Psoas muscle (tissue), 8 donors: ENCODE measurements at places on chromosomes 1 and 21. TPM values are rescaled to one million over a fixed set of nuclear protein-coding genes. Genes with fewer than 3 reads are reported as not detected.

- DNase-seq, result no peak
Observed at GRCh38 chr21:14405225-14405624, 22.3 kb upstream of the HSPA13 start.

DNA sequence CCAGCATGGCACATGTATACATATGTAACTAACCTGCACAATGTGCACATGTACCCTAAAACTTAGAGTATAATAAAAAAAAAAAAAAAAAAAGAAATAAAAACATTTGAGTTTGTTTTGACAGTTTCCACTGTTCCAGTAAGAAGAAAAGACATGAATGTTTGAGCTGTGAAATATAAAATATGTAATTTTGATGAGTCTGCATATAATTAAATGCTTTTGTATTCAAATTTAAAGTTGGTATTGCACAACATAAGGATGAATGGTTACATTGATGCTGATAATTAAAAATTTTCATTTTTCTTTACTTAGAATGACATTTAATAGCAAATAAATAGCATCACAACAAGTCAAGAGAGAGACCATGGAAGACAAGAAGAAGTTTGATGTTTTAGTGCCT is 212.0 kb upstream of the RRP15 start:
- DNase-seq, result no peak

OVAAL gene
- total RNA-seq, result not detected

DNA sequence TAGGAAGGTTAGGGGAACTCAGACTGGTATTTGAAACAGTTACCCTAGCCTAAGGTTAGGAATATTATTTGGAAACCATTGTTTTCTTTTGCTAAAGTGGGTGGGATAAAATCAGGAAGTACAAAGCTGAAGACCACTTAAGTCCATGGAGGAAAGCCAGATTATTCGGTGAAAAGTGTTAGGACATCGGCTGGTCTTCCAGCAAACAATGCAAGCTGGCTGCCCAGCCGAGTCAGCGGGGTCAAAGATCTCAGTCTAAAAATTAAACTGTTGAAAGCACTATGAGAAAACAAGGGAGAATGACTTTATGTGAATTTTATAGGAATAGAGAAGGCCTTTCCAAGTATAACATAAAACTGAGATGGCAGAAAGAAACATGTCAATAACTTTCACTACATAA is 231.7 kb downstream of the KCNJ6 start:
- DNase-seq, result no peak

DNA sequence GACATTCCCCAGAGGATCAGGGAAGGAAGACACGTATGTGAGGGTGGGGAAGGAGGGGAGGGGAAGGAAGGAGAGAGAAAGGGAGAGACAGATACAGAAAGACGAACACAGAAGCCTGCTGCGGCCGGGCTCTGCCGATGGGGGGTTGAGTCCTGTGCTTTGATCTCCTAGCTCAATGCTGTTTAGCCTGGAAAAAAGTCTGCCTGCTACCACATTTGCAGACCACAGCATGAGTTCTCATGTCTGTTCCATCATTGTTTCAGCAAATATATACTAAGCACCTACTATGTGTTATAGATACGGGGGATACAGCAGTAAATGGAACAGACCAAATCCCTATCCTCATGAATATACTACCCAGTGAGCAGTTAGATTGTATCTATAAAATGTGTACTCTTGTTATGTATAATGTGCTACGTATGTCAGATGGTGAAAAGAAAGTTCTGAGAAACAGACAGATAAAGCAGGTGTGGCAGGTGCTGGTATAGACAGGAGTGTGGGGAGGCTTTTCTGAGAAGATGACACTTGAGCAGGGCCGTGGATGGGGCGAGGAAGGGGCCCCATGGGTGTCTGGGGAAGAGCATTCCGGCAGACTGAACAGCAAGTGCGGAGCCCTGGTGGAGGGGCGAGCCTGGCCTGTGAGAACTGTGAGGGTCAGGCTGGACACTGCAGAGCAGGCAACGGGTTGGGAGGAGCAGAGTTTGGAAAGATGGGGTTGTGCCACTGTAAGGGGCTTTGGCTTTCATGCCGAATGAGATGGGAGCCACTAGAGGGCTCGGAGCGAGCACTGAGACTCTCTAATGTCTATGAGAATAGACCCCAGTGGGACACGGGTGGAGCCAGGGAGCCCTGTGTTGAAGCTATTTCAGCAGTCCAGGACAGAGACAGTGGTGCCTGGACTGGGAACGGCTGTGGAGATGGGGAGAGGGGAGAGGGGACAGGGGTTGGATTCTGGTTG is 34.1 kb downstream of the KIAA1614 start:
- peak; percentile 12 for DNase-seq

- no peak for DNase-seq
Observed at GRCh38 chr1:33572387-33572786, 99.9 kb downstream of the ZSCAN20 start.

DNA sequence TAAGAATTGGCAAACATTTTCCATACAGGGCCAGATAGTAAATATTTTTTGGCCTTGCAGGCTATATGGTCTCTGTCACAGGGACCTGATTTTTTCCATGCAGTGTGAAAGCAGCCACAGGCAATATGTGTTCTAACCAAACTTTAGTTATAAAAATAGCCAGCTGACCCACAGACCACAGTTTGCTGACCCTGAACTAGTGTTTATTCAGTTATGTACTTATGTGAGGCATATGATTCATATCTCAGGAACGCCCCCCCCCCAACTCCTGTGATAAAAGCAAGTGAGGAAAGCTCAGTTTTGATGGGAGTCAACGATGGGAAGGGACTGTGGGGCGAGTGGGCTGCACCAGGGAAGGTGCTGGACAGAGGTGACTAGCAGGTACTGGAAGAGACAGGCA is 80.1 kb downstream of the HMGB4 start:
- no peak for DNase-seq

DNA sequence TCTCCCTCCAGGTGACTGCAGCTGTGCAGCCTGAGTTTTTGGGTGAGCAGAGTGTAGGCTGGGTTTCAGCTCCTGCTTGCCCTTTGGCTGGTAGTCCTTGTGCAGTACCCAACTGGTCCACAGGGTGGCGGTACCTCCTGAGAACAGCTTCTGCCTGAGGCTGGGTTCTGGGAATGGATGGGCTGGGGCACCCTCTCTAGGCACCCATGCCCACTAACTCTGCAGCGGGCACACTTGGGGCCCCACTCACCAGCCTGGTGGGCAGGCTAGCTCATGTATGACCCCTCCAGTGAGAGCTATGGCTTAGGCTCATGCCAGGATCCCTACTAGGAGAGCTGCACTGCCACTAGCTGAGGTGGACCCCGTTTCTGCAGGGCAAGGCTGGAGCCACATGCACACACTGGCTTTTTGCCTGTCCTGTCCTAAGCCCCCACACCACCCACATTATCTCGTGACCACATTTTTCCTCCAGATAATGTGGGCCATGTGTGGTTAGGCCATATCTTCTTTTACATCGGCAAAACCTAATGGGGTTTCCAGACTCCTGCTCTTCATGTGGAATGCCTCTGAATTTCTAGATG is 15.5 kb upstream of the GSTM4 start:
- DNase-seq, result peak; percentile 92

CHI3L1 gene
- 3.8 TPM for total RNA-seq

DNA sequence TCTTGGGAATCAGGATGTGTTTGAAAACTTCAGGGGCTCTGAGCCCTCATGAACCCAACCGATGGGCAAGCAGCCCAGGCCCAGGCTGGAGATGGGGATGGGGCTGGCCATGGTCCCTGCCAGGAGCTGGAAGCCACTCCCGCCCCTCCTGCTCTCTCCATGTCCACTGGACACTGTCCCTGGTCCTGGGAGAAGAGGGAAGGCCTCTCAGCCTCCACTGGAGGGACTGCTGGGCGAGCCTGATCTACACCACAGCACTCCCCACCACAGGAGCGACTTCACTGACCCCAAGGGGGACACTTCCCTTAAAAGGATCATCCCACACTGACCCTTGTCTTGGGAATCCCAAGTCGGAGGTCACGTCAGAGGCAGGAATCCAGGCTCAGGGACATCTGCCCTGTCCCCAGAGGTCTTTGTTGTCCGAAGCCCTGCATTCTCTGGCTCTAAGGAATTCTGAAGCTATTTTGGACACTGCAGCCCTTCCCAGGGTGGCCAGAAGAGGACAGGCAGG is 16.9 kb upstream of the COL18A1 start:
- DNase-seq, result peak; percentile 21

FAM72A gene
- total RNA-seq, result 0.91 TPM

GRCh38 chr1:147252540-147252939 is 10.1 kb downstream of the CHD1L start:
- no peak for DNase-seq

KIRREL1 gene
- 7.1 TPM for total RNA-seq

- DNase-seq, result no peak
Observed at GRCh38 chr1:174748586-174748985, 251.2 kb upstream of the CACYBP start.

DNA sequence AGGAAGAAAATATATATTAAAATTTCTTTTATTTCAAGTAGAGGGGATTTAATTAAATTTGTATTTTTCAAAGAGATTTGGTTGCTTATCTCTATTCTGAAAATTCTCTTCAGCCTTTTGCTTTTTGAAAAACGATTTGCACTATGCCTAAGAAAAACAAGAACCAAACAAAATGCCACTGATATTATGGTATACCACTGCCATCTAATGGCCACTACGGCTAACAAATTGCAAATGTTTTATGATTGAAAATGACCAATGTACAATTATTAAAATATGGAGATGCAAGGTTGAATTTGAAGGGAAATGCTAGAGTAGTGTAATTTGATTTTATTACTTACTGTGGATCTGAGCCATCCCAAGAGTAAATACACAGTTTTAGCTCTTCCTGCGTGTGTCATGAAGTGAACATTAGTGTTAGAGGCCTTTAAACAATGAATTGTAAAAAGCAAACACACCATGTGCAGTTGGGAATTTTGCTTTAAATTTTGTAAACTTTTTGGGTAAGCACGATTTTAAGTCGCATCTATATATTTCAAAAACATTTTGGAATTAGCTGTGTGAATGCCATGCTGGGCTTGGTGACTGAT is 137.4 kb upstream of the USP25 start:
- DNase-seq, result no peak

SLAMF1 gene
- total RNA-seq, result 0.08 TPM

DNA sequence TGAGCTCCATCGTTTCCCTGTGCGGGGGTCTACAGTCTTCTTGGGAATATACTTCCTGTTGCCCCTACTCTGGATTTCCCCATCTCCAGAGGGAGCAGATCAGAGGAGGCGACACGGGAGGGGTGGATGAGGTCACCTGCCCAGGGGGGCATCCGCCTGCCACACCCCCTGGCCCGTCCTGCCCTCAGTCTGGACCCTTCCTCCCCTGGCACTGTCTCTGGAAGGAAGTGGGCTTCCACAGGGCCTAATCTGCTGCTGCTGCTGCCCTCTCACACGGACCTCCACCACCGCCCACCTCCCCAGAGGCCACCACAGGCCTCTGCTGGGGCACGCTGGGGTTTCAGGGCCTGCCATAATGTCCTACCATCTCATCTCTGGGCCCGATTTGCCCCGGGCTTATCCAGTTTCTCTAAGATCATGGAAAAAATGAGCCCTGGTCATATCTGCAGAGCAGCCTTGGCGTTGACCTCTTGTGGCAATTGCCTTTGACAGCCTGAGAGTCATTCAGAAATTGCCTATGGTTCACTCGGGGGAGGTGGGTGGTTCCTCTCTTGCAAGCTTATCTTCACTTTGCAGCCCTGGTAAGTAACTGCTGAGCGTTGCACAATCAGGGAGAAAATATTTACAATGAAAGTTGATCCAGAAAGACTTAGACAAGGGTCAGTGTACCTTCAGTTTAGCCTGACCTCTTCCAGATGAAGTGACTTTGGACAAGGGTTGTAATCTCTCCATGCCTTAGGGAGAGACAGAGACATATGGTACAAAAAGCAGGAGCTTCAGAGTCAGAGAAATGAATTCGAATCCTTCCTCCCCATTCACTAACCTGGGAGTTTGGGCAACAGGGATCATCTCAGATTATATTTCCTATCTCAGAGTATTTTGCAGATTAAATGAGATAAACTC is 252.4 kb downstream of the TOMM20 start:
- DNase-seq, result no peak

DNA sequence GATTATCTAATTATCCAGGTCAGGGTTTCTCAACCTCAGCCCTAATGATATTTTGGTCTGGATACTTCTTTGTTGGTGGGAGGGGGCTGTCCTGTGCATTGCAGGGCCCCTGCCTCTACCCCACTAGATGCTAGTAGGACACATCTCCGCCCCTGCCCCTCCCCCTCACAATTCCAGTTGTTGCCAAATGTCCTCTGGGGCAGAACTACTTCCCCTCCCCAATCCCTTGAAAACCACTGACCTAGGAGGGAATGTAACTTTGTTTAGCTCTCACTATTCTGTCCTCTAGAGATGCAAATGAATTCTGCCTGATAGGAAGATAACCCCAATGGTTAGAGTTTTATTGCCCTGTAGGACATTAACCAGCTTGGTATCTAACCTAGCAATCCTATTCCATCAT is 8.1 kb downstream of the CACNA1S start:
- no peak for DNase-seq

CHODL gene
- total RNA-seq, result 0.59 TPM

DNA sequence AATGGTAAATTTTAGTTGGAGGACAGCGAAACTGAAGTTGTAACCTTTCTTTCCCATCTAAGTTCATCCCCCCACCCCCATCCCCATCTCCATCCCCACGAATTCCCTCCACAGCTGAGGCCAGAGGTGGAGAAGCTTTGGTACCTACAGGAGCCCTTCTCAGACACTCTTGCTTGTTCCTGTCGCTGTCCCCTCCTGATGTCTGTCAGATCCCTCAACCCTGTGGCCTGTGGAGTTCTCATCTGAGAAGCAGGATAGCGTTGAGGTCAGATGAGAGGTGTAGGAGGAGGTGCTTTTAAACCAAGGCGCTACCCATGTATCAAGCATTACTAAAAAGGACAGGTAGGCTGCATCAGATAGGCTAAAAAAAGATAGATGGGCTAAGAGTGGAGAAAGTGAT is 769 bp downstream of the NTPCR start:
- DNase-seq, result no peak

CFAP107 gene
- total RNA-seq, result not detected

DNA sequence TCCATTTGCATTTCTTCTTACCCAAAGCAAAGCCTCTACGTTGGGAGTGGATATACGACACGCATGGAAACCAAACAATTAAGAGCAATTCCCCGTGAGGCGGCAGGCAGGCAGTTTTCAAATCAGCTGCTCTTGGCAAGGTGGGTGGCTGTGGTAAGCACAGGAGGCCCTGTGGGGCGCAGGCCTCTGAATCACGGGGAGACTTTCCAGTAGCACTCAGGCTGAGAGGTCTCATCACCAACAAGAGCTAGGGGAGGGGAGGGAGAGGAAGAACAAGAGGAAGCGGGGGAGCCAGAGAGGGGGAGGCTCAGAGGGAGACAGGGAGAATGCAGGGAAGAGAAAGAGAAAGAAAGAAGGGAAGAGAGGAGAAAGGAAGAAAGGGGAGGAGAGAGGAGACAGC is 56.4 kb downstream of the MT1HL1 start:
- DNase-seq, result no peak

DNA sequence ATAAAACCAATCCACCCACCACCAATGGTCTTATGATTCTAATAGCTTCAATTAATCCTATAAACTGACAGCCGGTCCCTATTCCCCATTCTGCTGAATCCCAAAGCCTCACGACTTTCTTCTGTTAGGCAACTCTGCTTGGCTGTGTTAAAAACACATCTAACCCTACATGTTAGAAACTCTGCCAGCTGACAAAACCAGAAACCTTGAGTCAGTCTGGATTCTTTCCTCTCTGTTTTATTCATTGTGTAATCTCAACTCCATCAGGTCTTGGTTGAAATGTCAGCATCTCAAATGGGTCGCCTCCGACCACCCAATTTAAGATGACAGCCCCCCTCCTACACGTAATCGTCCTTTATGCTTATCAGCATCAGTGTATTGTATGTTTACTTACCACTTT is 312.1 kb downstream of the DISC1 start:
- DNase-seq, result no peak

UBAP2L gene
- 83.9 TPM for total RNA-seq

CD2 gene
- total RNA-seq, result 0.62 TPM

FNDC5 gene
- total RNA-seq, result 184 TPM

GRCh38 chr1:167881786-167882185 is 32.1 kb downstream of the ADCY10 start:
- no peak for DNase-seq
